ENCODE measurements at places on chromosomes 6 and 20.

GRCh38 chr20:44019638-44020335, 105.1 kb downstream of the TOX2 start:
- no peak for DNase-seq

GRCh38 chr6:56235245-56235644, 12.1 kb downstream of the COL21A1 start:
- DNase-seq, result no peak

GRCh38 chr6:27693766-27694546, 218.2 kb downstream of the OR2B2 start:
- DNase-seq, result peak; percentile 29

GRCh38 chr6:161918109-161918531, 644.3 kb upstream of the AGPAT4 start:
- DNase-seq, result no peak

GRCh38 chr6:96470296-96470695, 51.3 kb upstream of the UFL1 start:
- no peak for DNase-seq

- no peak for DNase-seq
Measured at GRCh38 chr6:35686436-35686835, 2.3 kb downstream of the FKBP5 start.

DNA sequence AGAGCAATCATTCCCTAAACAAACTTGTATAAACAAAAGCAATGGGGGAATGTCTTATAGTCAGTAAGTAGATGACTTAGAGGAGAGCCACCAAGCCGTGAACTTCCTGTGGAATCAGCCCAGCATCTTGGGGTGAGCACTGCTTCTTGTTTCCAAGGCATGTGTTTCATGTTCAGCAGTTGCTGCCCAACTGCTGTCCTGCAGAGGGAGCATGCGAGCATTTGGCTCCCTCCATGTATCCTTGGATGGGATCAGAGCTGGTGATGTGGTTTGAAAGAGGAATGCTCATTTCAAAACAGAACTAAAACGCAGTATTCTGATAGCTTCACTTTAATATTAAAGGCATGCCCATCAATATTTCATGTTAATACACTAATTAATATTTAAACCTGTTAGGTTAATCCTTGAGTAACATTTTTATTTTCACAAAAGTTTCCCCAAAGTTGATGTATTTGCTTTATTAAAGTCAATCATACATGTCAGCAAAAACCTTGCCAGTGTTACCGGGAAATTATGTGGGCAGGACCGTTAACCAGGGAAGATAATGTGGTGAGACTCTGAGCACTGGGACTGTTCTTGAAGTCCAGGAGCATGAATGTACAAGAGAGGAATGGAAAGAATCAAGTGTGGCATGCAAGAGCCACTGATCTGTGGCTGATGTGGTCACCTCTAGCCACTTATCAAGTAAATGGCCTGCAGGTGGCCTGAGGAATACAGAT, 172.1 kb upstream of the GGTLC1 start:
- DNase-seq, result no peak

DNA sequence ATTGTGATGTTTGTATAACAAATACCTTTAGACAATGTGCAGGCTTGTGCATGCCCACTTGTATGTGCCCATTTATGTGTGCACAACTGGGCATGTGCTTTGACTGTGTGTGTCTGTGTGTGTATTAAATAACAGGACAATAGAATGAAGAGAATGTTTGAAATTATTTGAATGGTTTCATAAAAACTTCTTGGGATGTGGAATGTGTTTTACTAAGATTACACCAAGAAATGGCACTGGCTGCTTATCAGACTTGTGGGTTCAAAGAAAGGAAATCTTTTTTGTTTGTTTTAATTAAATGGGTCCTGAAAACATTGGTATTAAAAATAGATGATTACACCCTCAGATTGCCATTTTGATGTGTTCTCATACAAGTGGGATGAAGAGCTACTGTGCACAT, 191.6 kb upstream of the CCN2 start:
- no peak for DNase-seq

Measured in stimulated activated CD8-positive, alpha-beta memory T cell treated with anti-CD3 and anti-CD28 coated beads, Interleukin-2, amount 100 ng/mL, for 48 hours (primary cell).